ENCODE measurements at places on chromosomes 7 and 10.
A peak's percentile ranks its signal among the peaks of the same experiment; 100 is the strongest.

- DNase-seq, result no peak
Observed at GRCh38 chr7:113402005-113402404, 283.7 kb upstream of the SMIM30 start.

GRCh38 chr10:76303682-76304316 lies 872.4 kb downstream of the LRMDA start:
- peak; percentile 36 for DNase-seq

DNA sequence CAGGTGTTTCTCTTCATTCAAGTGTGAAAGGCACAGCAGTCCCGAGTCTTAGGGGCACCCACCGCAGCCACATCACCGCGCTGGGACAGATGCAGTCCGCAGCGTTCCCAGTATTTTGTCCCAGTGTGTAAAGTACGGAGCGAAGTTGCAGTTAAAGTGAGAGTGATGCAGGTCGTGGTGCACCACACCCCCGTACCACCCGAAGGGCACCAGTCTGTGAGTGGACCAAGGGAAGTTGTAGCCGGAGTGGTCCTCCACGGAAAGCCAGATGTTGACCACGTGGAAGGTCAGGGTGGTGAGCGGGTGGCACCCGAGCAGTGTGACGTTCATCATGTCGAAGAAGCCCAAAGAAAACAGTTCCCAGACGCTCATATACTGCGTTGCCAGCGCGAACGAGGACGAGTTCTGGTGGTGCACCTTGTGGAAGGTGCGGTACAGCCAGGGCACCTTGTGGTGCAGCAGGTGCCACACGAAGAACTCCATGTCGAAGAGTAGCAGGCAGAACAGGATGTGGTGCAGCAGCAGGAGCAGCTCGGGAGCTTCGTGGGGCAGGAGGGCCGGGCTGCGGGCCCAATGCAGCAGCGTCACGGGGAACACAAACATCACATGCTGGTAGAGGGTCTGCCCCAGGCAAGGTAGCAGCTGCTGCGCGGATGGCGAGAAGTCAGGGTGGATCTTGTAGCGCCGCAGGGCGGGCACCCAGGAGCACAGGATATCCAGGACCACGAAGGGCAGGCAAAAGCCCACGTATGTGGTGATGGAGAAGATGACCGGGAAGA lies 526 bp downstream of the CH25H start:
- no peak for DNase-seq

- no peak for DNase-seq
Observed at GRCh38 chr10:42738679-42739078, 43.9 kb upstream of the BMS1 start.

GRCh38 chr10:97676770-97677581 lies 10.1 kb downstream of the AVPI1 start:
- DNase-seq, result peak; percentile 42

GRCh38 chr10:124575107-124576035 lies 113.7 kb downstream of the LHPP start:
- DNase-seq, result no peak

DNA sequence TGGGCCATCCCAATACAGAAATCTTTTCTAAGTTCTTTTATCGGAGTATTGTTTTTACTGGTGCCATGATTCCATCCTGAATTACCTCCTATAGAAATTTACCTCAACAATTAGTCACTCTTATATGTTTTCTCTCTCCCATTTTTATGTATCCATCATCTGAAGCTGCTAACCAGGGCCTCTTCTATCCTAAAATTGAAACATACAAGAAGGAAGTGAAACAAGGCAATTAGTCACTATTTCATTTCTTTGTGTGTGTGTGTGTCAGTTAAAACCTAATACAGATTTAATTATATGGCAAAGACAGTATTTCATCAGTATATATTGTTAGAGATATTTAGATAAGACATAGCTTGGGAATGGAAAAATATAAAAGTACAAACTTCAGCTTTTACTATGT lies 148.4 kb upstream of the AHR start:
- no peak for DNase-seq

DNA sequence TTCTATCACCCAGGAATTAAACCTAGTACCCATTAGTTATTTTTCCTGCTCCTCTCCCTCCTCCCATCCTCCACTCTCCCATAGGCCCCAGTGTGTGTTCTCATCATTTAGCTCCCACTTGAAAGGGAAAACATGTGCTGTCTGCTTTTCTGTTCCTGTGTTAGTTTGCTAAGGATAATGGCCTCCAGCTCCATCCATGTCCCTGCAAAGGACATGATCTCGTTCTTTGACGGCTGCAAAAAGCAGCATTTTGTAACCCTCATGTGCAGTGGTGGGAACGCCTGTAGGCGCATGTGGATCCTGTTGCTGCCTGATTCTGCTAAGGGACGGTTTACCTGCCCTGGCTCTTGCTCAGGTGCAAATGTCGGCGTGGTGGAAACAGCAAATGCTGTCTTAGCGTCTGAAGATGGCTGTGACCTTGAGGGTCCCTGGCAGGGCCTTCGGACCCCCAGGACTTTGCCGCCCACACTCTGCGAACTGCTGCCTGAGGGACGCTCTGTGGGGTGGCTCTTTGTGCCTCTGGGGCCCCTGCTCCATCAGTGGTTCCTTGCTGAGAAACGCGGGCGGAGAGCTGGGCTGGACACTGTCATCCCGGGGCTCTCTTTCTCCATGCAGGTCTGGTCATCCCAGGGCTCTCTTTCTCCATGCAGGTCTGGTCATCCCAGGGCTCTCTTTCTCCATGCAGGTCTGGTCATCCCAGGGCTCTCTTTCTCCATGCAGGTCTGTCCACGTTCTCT lies 5.6 kb upstream of the MTG1 start:
- peak; percentile 55 for DNase-seq

DNA sequence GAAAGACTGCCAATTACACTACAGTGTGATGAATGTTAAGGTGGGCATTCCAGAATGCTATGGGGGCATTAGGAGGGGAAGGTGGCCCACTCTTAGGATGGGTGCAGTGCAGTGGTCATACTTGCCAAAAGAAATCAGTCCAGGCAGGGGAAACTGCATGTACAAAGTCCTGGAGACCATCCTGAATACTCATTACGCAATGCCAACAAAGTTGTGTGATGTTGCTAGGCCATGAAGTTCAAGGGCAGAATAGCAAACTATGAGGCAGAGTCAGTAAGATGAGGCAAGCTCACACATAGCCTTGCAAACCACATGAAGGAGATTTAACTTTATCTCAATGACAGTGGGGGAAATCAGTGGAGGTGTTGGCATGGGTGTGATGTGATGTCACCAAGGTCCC lies 49.8 kb upstream of the SLC35B4 start:
- DNase-seq, result no peak

GRCh38 chr7:19051767-19052375 lies 65.6 kb downstream of the TWIST1 start:
- peak; percentile 31 for DNase-seq

GRCh38 chr7:5439572-5440496 lies 16.2 kb upstream of the TNRC18 start:
- DNase-seq, result no peak

DNA sequence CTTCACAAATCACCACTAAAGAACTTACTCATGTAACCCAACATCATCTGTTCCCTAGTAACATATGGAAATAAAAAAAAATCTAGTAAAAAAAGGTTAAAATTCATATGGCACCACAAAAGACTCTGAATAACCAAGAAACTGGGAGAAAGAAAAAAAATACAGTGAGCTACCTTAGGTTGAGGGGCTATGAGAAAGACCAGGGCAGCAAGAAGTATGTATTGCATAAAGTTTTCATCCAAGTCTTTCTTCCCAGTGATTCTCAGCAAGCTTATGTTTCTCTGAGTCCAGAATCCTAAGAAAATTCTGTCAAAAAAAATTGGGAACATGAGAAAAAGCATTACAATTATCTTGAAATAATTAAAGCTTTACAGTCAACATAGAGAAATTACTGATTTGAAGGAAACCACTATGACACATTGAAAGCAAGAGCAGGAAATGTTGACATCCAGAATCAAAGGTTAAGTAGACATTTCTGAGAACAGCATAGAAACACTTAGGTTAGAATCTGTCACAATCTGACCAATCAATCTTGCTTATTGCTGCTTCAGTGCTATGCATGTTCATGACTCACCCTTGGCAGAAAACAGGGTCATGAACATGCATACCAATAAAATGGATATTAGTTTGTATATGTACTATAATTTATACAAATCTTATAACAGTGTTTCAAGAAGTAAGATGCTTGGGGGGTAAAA lies 494.0 kb upstream of the POT1 start:
- DNase-seq, result peak; percentile 80

DNA sequence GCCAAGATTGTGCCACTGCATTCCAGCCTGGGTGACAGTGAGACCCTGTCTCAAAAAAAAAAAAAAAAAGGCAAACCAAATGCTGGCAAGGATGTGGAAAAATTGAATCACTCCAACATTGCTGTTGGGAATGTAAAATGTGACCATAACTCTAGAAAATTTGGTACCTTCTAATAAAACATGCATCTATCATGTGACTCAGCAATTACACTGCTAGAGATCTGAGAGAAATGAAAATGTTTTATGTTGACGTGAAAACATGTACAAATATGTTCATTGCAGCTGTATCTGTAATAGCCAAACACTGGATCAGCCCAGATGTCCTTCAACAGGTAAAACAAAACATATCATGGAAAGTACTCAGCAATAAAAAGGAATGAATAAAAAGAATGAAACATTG lies 30.8 kb upstream of the SAR1A start:
- DNase-seq, result no peak

DNA sequence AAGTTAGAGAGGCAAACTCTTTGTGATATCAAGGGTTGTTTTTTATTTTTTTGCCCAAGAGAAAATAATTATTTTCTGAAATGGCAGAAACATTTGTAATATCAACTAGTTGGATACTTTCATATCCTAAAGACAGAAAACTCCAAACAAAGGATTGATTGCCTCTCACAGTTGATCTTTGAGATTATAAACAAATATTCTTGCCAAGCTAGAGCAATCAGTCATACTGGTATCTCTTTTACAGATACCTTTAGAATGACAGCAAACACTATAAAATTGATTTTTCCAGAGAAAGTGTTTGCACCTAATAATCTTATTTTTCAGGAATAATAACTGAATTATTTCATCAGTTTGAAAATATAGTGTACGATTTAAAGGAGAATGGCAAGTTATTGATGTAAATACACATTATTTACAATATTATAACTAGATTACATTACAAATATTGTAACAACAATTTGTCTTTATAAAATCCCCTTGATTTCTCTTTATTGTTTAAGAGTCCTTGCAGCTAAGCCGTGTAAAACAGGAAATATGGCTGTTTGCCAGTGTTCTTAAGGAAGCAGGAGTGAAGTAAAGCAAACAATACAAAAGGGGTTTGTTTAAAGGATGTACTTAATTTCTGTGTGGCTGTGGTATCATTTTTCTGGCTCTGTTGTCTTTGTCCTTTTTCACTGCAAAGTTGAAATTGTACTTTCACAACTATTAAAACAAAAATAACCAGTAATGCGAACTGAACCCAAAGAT lies 58.4 kb downstream of the MAPK8 start:
- peak; percentile 26 for DNase-seq

DNA sequence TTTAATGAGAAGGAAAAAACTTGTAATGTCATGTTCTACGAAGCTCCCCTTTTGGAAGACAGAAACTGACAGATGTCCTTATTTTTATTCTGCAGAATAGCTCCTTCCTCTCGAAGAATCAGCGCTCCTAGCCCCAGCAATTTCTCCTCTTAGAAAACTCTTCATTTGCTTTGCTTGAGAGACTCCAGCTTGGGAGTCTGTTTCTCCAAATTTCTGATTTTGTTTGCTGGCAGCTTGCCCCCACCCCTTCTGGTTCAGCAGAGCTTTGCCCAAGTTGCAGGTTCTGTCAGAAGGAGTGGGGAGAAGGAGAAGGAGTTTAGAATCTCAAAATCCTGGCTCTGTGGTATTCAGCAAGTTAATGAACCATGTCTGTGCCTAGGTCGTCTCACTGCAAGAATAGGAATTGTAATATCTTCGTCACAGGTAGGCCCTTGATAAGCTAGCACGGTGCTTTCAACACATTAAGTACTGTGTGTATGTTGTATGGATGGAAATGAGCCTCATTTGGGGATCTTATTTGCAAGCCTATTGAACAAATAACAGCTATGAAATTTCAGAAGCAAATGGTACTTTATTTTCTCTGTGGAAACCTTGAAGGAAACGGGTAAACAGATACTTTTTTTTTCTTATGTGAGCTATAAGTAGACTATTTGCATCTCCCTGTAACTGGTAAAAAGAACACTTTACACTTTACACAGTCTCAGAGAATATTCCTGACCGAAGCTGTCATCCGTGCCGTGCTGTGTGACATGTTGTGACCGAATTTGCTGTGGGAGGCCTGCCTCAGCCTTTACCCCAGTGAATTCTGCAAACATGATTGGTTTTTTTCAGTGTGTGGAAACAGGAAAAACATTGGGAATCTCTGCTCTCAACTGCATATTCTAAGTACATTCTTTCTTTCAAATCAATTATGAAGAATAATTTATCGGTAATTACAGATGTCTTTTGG lies 290.9 kb downstream of the CAMK1D start:
- no peak for DNase-seq

GRCh38 chr7:13104128-13104527 lies 416.7 kb downstream of the ARL4A start:
- DNase-seq, result peak; percentile 24

GRCh38 chr10:133059093-133059470 lies 28.6 kb upstream of the ADGRA1 start:
- DNase-seq, result no peak

- no peak for DNase-seq
Observed at GRCh38 chr10:122326385-122326784, 48.1 kb upstream of the PLEKHA1 start.

GRCh38 chr10:119313644-119314043 lies 106.3 kb downstream of the GRK5 start:
- peak; percentile 84 for DNase-seq

DNA sequence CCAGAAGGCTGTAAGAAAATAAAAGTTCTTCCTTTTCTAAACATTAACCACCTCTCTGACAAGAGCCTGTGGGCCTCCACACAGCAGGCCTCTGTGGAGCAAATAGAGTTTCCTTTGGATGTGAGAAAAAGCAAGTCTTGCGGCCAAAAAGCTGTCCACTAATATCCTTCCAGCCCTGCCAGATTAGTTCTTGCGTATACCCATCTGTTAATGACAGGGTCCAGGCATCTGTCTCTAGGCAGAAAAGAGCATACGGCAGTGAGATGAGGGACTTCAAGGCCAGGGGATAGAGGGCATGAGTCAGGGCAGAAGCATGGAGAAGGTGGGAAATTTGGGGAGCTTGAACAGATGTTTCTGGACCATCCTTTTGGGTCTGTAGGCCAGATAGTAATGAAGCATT lies 164.9 kb downstream of the NSUN6 start:
- DNase-seq, result no peak

DNA sequence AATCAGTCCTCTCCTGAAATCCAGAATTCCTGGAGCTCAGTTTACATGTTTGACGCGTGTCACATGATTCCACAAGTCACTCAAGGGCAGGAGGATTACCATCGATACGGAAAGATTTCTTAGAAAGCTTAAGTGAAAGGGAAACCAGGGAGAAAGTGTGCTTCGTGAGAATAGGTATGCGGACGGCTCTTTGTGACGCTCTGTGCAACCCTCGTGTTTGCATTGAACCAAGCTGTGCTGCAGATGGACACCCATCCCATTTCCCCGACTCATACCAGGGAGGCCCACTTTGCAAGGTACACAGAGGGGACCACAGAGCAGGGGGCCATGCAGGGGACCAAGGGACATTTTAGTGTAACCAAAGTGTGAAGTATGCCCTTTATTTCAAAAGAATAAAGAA lies 43.2 kb downstream of the IKZF1 start:
- DNase-seq, result no peak

- no peak for DNase-seq
Observed at GRCh38 chr10:92913973-92914372, 65.7 kb downstream of the EXOC6 start.

Measured in KBM-7 (cell line).